Stimulated activated CD4-positive, alpha-beta T cell treated with anti-CD3 and anti-CD28 coated beads, Interleukin-4, amount 100 ng/mL, for 1 hour (primary cell): ENCODE measurements at places on chromosomes 11 and 22.
A peak's percentile ranks its signal among the peaks of the same experiment; 100 is the strongest.

GRCh38 chr11:103730131-103730940 lies 306.1 kb upstream of the DDI1 start:
- DNase-seq = no peak

- DNase-seq = no peak
Measured at GRCh38 chr22:46598737-46599424, 21.3 kb upstream of the GRAMD4 start.

DNA sequence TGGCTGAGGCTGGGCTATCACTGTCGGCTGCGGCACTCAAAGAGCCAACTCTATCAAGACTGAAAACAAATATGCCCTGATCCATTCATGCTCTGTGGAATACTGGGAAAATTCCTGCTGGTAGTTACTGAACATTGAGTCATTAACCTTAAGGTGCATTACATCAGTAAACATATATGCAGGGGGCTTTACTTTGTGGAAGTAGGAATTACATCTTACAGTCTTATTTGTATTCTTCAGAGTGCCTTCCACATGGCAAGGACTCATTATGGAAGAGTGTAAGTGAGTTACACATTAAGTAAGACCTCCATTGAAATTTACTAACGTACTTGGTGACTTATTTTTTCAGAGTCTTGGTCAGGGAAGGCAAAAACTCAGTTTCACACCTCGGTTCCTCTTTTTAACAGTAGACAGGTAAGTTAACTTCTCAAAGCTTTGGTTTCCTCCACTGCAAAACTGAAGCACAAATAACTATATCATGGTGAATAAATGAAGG lies 4.5 kb downstream of the OR5B21 start:
- no peak for DNase-seq

- DNase-seq = no peak
Measured at GRCh38 chr11:85540635-85541205, 86.4 kb downstream of the DLG2 start.

DNA sequence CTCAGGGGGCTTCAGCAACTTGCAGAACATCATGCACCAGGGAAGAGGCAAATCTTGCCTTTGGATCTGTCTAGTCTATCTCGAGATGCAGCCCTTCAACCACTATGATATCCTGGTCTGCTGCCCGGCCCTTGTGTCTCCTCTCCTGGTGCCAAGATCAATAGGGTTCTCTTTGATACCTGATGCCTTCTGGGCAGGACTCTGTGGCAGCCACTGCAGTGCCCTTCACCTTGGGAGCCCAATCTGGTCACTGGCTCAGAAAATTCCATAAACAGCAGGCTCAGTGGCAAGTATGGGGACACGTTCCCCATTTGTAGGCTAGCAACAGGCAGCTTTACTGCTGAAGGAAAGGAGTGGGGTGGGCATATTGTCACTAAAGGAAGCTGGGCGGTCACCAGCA lies 23.4 kb downstream of the SYN3 start:
- no peak for DNase-seq

DNA sequence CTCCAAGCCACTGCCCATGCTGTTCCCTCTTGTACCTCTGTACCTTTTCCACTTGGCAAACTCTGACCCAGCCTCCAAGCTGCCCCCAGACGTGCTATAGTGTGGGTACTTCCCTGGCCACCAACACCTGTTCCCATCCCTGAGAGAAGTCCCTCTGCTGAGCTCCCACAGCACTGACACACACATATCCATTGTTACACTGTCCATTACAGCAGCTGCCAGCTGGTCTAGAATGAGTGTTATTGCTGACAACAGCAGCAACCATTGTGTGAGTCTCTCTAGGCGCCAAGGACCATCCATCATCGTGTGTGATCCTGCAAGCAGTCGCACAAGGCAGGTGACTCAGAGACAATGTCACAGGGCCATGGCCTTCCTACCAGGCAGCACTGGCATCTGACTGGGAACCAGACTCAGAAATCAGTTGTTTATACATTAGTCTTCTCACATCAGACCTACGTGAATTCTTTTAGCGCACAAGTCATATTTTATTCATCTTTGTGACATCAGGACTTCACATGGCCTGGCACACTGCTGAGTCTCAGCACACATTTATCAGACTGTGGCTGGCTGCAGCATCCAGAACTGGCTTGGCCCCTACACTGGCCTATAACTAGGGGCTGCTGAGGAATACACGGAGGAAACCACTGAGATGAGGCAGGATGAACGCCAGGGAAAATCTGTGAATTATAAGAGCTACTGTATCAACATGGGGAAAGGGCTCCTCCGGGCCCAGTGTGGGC lies 56.4 kb downstream of the SGSM3 start:
- DNase-seq = no peak

DNA sequence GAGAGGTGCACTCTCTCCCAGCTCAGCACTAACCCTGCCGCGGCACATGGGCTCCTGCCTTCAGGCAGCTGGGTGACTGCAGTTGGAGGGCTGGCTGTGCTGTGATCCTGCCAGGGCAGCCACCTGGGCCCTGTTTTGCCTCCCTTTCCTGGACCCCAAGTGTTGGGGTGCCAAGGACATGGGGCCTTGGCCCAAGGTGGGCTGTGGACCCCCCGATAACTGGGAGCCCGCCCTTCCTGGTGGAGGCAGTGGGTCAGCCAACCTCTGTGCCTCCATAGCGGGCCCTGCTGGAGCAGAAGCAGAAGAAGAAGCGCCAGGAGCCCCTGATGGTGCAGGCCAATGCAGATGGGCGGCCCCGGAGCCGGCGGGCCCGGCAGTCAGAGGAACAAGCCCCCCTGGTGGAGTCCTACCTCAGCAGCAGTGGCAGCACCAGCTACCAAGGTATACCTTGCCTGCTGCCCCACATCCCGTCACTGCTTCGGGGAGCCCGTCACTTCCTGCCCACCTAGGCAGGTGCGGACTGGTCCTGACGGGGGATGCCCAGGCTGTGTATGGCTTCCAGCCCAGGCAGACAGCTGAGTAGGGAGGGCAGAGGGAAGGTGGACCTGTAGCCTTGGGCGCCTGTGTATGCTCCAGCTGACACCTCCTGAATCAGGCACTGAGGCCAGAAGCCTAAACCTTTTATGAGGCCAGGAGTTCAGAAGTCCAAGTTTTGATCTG lies 8.9 kb downstream of the TUB start:
- DNase-seq = no peak

GRCh38 chr11:134132808-134133207 lies 63.9 kb downstream of the JAM3 start:
- DNase-seq = no peak

DNA sequence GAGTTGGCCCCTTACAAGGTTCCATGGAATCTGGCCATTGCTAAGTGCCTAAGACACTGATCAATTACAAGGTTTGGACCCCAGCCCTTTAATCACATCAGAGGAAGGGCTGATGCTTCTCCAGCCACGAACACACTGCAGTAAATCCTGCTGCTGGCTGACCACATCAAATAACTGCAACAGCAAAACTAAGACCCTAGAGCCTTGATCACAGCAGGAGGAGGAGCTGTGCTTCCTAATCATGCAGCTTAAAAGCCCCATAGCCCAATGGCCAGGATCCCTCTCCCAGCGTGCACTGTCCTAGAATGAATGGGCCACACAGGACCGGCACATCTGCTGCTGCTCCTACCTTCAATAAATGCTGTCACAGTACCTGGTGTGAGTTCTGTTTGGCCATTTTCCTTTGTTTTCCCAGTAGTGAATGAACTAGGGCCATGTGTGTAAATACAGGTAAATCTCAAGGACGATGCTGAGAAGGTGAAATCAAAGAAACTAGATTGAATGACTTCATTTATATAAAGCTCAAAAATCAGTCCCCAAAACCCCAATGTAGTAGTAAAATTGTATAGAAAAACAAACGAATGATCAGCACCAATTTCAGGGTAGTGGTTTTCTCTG lies 12.7 kb downstream of the ZP1 start:
- no peak for DNase-seq

- DNase-seq = no peak
Measured at GRCh38 chr11:8267280-8267679, 3.6 kb upstream of the LMO1 start.

- DNase-seq = no peak
Measured at GRCh38 chr11:14623036-14623435, 20.6 kb upstream of the PDE3B start.

GRCh38 chr22:36569999-36570398 lies 41.0 kb upstream of the EIF3D start:
- no peak for DNase-seq

DNA sequence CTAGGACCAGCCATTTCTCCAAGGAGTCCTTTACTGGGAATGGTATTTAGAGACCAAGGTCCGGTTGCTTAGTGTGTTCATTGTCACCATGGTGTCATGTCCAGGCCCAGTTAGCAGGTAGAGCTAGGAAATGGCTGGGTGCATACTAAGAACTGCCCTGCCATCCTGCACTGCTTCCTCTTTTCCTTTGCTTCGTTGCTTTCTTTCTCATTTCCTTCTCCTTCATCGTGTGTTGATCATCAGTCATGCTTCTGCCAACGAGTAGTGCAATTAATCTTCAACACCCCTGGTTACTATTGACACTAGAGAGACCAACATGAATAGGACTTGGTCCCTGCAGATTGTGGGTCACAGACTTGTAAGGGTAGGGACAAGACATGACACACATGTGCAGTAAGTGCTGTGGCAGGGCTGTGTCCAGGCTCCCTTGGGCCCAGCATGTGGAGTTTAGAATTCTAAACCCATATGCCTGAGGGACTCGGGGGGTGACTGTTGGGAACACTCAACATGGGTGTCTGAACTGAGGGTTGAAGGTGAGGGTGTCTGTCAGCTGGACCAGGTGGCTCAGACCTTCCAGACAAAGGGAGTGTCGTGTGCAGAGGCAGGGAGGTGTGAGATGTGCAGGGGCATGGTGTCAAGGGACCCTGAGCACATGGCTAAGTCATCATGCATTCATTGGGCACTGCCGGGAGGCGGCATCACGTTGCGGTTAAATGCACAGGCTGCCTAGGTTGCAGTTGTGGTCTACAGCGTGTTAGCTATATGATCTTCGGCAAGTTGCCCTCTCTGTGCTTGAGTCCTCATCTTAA lies 42.6 kb downstream of the ST14 start:
- no peak for DNase-seq

GRCh38 chr11:25566298-25567200 lies 765.4 kb upstream of the ANO3 start:
- no peak for DNase-seq

GRCh38 chr11:57219021-57219627 lies 17.9 kb downstream of the APLNR start:
- no peak for DNase-seq

GRCh38 chr11:128621601-128622501 lies 34.5 kb upstream of the ETS1 start:
- no peak for DNase-seq

GRCh38 chr11:86524620-86525352 lies 147.6 kb downstream of the ME3 start:
- DNase-seq = no peak

DNA sequence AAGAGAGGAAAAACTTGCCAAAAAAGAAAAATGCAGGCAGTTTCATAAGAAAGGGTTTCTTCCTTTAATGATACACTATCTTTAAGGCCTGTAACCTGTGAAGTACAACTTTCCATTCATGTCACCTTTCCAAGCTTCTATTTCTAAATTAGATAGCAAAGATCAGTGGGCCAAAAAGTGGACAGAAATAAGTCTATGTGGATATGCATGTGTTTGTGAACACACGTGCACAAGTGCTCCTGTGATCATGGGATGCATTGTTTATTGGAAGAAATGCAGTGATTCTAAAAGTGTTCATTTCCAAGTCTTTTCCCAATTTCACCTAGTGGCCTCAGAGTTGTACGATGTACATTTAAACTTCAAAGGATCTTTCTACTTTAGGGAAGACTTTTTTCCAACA lies 230.0 kb upstream of the BLID start:
- DNase-seq = no peak

DNA sequence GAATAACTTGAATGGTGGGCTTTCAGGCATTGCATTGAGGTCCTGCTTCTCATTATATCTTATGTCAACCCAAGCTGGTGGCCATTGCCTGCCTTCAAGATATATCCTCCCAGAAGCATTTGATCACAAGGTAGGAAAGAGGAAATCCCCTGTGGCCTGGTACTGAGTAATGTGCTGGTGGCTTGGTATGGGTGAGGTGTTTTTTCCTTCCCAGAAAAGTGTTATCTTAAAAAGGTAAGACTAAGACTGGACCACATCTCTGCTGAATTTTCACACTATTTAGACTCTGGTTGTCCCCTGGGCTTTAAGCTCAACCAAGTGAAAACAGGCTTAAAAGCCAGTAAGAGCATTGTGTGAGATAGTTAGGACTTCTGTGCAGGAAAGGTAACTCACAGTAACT lies 3.7 kb downstream of the INSC start:
- DNase-seq = no peak

DNA sequence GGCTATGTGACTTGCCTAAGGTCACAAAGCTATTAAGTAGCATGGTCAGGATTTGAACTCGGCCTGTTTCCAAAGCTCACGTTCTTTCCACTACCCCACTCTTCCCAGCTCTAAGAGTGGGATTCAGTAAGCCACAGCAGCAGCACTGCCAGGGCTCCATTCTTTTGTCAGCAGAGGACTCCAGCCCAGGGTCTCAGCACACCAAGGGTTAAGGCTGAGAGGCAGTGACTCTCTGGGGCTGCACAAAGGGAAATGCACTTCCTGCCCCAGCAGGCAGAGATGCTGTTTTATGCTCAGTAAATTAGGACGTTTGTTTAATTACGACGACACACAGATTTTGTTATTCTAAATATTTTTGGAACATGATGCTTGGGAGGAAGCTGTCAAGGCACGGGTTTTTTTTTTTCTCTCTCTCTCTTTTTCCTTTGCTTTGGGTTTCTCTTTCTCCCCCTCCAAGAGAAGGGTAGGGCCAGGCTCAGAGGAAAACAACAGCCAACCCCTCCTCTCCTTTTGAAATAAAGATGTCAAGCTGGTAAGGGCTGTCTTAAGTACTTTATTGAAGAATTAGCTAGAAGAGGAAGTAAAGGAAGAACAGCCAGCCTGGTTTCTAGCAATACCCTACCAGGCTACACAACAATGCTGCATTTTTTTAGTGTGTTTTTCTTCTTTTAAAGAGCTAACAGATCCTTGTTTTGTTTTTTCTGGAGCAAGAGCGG lies 2.8 kb downstream of the MYH9 start:
- peak; percentile 46 for DNase-seq

DNA sequence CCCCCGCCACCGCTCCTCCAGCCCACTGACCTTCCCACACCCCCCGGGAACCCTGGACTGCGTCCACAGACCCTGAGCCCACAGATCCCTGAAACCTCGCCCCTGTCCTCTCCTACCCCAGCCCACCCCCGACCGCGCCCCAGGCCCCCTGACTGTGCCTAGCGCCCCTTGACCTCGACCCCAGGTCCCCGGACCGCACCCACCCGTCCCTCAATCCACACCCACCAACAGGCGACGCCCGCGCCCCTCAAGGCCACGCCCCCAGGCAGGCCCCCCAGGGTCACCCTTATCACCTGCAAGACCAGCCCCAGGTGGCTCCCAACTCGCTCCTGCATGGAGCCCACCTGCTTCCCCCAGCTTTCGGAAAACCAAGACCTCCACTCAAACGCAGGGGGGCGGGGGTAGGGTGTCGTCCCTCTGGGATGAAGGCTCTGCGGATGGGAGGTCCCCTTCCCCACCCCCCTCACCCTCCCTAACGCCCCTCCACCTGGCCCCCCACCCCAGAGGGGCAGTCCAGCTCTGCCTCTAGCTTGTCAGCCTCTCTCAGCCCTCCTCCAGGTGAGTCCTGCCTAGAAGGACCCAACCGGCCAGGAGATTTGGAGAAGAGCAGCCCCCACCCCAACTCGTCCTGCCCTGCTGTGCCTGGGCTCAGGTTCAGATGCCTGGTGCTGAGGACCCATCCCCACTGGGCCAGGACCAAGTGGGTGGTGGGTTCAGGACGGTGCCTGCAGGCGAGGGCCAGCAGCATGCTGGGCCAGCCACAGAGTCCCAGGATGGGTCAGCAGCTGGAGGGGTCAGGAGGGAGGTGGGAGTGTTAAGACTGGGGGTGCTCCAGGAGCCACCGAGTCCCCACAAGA lies 3.1 kb upstream of the IL17REL start:
- no peak for DNase-seq
